NCI-H1930 (cell line): ENCODE measurements at places on chromosomes 5 and 9.

DNA sequence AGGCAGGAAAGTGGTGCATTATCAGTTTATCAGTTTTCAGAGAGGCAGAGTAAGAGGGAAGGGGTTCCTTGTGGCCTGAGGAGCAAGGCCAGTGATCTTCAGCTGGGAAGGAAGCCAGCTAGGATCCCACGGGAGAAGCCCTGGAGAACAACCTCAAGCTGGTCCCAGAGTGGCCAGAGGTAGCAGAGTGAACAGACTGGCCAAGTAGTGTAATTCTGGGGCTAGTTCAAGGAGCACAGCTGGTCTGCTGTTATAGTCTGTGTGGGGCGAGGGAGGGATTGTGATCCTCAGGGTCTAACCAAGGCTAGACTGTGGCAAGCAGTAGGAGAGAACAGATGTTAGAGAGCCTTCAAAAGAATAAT is 164.6 kb downstream of the CARTPT start:
- DNase-seq, result no peak

GRCh38 chr5:77312413-77312812 is 101.9 kb downstream of the PDE8B start:
- no peak for DNase-seq

DNA sequence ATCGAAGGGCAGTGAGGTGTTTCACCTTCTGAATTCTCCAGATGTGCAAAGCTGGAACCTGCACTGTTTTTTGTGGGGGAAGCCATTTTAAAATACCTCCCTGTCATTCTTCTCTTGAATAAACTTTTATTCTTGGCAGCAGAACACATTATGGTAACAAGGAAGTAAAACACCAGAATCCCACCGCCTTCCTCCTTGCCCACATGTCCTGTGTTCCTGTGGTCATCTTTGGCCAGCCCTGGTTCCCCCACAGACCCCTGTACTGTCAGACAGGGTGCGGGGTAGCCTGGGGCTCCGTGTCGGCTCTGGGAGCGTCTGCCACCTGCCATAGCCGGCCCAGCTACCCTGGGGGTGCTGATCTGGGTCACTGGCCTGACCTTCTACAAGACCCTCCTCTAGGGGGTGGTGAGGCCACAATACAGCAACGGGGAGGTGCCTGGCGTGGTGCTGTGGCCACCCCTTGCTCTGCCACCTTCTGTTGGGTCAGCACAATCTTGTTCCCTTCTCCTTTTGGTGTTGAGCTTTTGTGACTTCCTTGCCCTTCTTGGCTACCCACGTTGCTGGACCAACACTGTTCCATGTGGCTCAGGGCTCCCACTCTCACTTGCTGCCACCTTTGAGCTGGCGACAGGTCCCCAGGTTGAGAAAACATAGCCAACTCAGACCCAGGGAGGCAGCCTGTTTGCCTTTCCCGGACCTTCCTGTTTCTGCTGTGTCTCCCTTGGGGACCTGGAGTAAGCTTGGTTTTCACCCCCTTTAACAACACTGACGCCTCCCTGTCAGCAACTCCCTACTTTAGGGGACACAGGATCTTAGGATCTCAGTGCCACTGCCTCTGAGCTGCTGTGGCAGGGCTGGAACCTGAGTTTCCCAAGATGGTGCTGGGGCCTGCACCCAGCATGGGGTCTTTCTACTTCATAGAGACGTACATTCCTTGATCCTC is 4.8 kb downstream of the WNK2 start:
- DNase-seq, result no peak

GRCh38 chr9:35598866-35599590 is 6.0 kb upstream of the TESK1 start:
- DNase-seq, result no peak

GRCh38 chr9:132369421-132369820 is 14.6 kb upstream of the SETX start:
- no peak for DNase-seq

DNA sequence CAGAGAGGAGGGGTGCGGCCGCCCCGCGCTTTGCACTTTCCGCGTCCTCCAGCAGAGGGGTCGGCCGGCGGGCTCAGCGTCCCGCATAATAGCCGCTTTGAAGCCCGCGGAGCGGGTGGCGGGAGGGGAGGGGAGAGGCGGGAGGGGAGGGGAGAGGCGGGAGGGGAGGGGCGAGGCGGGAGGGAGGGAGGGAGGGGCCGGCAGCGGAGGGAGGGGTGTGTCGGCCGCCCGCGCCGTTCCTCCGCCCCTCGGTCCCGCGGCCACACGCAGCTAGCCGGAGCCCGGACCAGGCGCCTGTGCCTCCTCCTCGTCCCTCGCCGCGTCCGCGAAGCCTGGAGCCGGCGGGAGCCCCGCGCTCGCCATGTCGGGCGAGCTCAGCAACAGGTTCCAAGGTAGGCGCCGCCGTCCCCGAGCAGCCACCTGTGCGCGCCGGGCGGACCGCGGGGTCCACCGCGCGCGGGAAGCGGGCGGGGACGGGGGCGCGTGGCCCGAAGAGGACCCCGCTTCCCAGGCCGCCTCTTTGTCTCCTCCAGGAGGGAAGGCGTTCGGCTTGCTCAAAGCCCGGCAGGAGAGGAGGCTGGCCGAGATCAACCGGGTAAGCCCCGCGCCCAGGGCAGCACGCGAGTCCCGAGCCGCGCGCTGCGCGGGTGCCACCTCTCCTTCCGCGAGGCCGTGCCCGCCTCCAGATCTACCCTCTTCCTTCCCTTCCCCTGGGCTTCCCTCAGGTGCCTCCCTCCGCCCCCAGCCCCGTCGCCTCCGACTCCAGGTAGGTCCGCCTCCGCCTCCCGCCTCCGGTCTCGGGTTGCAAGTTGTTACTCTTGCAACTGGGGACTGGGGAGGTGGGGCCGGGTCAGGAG is at the start of gene AIF1L:
TSS of gene AIF1L (plus strand) at position 263 of the 857 bp plus-strand sequence. CDS start at position 362, 99 bp downstream.
- DNase-seq, result peak; percentile 58

DNA sequence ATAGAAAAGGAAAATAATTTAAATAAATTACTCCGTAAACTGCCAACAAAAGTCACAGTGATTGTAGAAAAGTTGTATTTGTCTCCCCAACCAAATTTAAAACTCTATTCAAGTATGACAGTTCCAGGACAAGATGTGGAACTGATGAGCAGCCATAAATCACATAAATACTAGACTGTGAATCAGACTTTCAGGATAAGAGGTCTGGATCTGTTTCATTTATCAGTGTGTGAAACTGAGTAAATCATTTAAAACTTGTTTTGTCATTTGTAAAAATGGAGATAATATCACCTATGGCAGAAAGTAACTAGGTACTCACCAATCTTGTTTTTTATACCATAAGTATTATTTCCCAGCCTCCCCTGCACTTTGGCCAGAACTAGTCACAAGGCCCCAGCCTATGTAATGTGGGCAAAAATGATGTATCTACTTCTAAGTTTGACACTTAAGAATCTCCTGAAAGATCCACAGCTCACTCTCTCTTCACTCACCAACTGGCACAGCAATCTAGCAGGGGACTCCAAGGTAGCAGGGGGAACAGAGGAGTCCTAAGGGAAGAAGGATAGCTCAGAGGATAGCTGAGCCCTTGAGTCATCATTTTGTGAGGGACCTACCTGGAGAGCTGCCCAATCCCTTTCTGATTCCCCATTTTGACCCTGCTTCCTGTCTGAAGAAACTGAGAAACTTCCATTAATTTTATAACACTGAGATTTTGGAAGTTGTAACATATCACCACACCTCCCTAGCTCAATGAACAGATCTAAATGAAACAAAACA is 31.6 kb downstream of the TMEM161B start:
- DNase-seq, result no peak

DNA sequence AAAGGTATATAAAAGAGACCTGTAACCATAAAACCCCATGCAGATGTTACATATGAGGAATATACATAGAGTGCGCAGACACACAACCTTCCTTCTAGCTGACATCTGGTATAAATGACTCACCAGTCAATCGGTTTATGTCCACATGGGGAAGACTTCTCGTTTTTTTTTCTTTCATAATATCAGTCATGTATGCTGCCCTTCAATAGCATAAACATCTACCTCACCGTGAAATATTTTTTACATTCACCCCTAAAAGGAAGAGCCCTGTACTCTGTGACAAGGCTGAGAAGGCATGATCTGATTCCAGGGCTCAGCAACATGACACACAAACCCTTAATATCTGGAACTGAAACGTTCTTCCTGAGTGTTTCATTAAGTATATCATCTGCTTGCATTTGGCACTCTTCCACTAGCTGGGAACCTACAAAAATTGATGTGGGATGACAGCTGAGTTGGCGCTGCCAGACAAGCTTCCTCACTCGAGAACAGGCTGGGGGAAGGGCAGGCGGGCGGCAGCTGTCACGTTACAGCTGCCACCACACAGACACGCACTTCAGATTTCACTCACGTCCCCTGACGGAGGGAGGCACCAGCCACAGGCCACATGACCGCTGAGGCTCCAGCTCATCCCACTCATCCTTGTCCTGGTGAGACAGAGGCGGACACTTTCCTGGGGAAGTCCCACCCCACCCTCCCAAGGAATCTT is 74.2 kb downstream of the SHB start:
- DNase-seq, result no peak

- DNase-seq, result no peak
Measured at GRCh38 chr9:18786196-18786595, 246.8 kb downstream of the SAXO1 start.

DNA sequence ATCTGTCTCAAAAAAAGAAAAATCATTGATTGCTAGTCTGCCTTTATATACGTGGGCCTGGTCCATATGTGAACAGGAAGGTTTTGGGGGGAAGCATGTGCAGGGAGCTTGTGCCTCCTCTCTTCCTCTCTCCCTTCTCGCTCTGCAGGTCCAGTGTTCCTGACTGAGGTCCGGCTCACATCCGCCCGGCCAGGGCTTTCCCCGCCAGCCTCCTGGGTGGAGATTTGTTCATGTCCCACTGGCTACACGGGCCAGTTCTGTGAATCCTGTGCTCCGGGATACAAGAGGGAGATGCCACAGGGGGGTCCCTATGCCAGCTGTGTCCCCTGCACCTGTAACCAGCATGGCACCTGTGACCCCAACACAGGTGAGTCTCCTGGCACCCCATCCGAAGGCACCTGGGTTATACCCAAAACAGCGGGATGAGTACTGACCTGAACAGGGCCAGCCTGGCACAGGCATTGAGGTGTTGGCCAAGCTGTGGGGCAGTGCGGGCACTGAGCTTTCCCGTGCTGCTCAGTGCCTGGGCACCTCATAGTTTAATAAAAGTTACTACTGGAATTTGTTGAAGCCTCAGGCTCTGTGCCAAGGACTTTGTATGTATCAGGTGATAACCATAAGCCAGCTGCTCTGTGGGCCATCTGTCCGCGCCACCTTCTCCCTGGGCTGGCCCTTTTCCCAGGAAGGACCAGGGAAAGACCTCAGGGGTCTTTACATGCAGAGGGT is 39.4 kb upstream of the AIF1L start:
- DNase-seq, result no peak

GRCh38 chr5:35477911-35478310 is 139.8 kb upstream of the SPEF2 start:
- DNase-seq, result no peak

DNA sequence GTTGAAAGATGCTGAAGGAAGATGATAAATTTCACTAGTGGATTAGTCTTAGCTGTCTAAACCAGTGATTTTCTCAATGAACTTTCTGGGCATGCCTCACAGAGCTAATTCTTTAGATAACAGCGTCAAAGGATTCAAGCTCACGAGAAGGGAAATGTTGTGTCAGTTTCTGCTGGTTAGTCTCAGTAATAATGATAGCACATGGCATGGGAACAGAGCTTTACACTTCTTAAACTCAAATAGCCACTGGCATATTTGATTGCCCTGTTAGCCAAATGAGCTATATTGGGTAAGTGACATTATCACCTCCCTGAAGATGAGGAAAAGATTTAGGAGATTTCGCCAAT is 139.3 kb upstream of the NR3C1 start:
- DNase-seq, result no peak

- no peak for DNase-seq
Measured at GRCh38 chr5:140295414-140295813, 7.5 kb downstream of the PFDN1 start.

- DNase-seq, result no peak
Measured at GRCh38 chr5:73265641-73266040, 92.6 kb downstream of the TMEM174 start.
